ENCODE measurements at places on chromosomes 12 and 14. TPM values are rescaled to one million over a fixed set of nuclear protein-coding genes. Genes with fewer than 3 reads are reported as not detected.

LPAR5 gene
- 3.3 TPM for total RNA-seq

ZFP36L1 gene
- total RNA-seq, result 106 TPM

PEBP1 gene
- 206 TPM for total RNA-seq

PTPN21 gene
- 0.21 TPM for total RNA-seq

DPPA3 gene
- not detected for total RNA-seq

LUM gene
- not detected for total RNA-seq

TMEM179 gene
- total RNA-seq, result not detected

DNAI7 gene
- total RNA-seq, result not detected

INSM2 gene
- total RNA-seq, result not detected

MARK3 gene
- total RNA-seq, result 89.7 TPM

A2M gene
- total RNA-seq, result not detected

OR6C74 gene
- not detected for total RNA-seq

MYH6 gene
- 0.17 TPM for total RNA-seq

MEG3 gene
- total RNA-seq, result not detected

PTHLH gene
- not detected for total RNA-seq

KLRC2 gene
- not detected for total RNA-seq

AGAP2 gene
- 28.2 TPM for total RNA-seq

MGAT4C gene
- not detected for total RNA-seq

MUCL1 gene
- 0.84 TPM for total RNA-seq

NRXN3 gene
- total RNA-seq, result not detected

PTPN6 gene
- total RNA-seq, result 355 TPM

KIF5A gene
- 2.4 TPM for total RNA-seq

KRT72 gene
- total RNA-seq, result not detected

NR4A1 gene
- 57.7 TPM for total RNA-seq

KCNJ8 gene
- total RNA-seq, result not detected

SSPN gene
- not detected for total RNA-seq

RASAL1 gene
- total RNA-seq, result 1.1 TPM

BTG1 gene
- 84.2 TPM for total RNA-seq

MON2 gene
- total RNA-seq, result 32.8 TPM
